ENCODE measurements at places on chromosomes 13 and 19.

- DNase-seq, result no peak
These were observed 7.6 kb downstream of the ACTL9 start for GRCh38 chr19:8690753-8691539.

DNA sequence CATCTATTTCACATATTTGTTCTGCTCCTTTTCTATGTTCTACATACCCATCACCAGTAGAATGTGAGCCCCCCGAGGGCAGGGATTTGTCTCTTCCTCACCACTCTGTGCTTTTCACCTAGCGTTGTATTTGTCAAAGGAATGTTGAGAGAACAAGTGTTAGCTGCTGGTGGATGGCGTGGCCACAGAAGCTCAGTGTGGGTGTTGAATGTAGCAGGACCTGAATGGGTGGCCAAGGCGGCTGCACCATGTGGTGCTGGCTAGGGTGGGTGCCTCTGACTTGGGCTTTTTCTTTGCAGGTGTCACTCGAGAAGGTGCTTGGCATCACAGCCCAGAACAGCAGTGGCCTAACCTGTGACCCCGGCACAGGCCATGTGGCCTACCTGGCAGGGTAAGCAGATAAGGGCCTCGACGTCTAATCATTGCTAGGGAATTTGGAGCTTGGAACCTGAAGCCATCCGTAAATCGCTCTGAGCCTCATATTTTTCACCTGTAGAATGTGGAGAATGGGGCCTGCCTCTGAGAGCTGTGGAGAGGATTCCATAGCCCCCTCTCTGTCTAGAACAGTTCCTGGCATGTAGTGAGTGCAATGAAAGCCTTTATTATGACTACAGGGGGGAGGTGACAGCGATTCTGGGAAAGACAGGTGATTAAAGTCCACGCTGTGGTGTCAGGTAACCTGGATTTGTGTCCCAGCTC is 3.9 kb downstream of the WDR62 start:
- no peak for DNase-seq

DNA sequence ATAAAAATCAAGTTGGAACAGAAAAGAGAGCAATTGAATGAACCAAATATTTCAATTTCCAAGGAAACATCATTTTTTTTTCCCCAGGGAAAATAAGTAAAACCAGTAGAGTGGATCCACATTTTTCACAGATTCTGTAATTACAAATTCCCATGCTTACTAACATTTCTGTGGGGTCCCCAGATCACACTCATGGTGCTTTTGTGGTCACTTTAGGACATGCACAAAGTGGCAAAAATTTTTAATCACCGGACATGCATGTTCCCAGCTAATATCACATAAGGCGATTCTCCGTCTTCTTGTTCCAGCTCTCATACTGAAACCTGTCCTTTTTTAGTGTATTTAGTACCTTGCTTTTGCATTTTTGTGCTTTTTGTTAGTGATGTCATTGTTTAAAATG is 748.2 kb upstream of the SLITRK1 start:
- DNase-seq, result no peak

DNA sequence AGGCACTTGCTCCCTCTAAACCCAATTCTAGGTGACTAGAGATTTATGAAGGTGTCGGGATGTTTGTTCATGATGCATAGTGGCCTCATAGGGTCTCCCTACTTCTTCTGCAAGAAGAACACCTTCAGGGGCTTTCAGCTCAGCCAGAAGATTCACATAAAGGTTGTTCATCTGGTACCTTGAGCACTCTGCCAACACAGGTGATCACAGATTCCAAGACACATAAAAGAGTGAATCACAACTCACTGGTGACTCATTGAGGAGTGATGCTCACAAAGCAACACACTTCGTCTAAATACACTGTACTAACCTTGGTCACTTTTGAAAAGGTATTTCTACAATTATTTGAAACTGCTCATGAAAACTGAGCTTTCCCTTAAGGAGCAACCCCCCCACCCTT is 6.8 kb upstream of the ZNF324 start:
- DNase-seq, result peak; percentile 24

GRCh38 chr19:50008532-50008931 is 16.6 kb downstream of the VRK3 start:
- DNase-seq, result no peak

DNA sequence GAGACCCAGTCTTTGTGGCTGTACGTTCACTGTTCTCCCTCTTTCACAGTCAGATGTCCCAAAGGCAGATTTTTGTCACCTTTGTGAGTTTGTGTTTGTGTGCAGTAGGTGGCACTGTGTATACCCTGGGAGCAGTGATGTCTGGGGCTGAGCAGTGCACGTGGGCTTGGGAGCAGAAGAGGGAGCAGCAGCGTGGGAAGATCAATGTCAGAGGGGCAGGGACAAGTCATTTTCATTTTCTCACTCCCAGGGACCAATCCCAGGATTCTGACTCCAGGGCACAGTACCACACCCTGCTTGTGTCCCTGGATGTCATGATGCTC is 2.0 kb upstream of the PSG6 start:
- no peak for DNase-seq

DNA sequence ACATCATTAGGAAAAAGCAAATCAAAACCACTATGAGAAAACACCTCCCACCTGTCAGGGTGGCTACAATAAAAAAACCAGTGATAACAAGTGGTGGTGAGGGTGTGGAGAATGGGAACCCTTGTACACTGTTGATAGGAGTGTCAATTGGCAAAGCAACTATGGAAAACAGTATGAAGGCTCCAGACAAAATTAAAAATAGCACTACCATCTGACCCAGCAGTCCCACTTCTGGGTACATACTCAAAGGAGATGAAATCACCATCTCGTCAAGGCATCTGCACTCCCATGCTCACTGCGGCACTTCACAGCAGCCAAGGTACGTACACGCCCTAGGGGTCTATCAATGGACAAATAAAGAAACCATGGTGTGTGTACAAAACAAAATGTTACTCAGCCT is 715.1 kb downstream of the UQCRFS1 start:
- no peak for DNase-seq

GRCh38 chr19:3403489-3404323 is 37.3 kb downstream of the NFIC start:
- DNase-seq, result peak; percentile 49

DNA sequence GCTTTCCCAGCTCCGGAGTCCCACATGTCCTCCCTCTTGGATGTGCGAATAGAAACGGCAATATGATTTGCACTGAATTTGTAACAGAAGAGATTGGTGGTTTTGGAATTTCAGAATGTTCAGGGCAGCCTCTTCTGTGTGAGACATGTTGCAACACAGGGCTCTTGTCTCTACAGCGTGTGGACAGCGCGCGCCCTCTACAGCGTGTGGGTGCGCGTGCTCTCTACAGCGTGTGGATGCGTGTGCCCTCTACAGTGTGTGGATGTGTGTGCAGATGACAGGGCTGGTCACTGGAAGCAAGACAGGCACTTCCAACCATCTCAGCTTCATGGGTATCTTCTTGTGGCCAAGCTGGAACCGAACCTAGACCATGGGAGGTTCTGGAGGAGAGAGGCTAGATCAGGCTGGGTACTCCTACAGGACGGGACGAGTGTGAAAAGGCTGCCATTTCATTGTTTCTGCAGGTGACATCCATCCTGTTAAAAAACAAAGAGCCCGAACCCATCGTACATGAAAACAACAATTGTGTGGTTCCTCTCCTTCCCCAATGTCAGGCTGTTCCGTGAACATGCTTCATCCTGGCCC is 78.4 kb downstream of the TEX29 start:
- no peak for DNase-seq

GRCh38 chr19:35315883-35316282 is 13.1 kb upstream of the CD22 start:
- DNase-seq, result no peak

GRCh38 chr19:40147693-40148347 is 43.4 kb upstream of the MAP3K10 start:
- DNase-seq, result peak; percentile 15

- no peak for DNase-seq
These were observed 374.3 kb downstream of the EFNB2 start for GRCh38 chr13:106161146-106161545.

- DNase-seq, result peak; percentile 8
These were observed 54.9 kb downstream of the COLGALT1 start for GRCh38 chr19:17610384-17610783.

DNA sequence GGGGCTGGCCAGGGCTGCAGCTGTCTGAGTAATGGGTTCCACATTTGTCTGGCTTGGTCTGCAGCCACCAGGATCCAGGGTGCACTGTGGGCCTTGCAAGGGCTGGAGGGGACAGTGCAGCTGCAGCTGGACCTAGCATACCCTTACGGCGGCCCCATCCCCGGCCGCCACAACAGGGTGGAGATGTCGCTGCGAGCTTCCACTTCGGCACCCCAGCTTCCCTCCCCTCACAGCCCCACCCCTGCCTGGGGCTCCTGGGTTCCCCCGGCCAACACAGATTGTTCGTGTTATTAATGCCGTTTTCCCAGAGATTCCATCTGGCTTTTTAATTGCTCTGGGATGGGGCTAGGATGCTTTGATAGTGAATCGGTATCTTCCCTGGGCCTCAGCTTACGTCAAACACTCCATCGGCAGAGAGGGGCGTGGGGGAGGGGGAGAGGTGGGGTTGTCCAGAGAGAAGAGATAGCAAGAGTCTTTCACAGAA is 5.8 kb downstream of the CEBPA start:
- DNase-seq, result no peak

GRCh38 chr13:42969565-42970172 is 22.4 kb downstream of the EPSTI1 start:
- peak; percentile 83 for DNase-seq

DNA sequence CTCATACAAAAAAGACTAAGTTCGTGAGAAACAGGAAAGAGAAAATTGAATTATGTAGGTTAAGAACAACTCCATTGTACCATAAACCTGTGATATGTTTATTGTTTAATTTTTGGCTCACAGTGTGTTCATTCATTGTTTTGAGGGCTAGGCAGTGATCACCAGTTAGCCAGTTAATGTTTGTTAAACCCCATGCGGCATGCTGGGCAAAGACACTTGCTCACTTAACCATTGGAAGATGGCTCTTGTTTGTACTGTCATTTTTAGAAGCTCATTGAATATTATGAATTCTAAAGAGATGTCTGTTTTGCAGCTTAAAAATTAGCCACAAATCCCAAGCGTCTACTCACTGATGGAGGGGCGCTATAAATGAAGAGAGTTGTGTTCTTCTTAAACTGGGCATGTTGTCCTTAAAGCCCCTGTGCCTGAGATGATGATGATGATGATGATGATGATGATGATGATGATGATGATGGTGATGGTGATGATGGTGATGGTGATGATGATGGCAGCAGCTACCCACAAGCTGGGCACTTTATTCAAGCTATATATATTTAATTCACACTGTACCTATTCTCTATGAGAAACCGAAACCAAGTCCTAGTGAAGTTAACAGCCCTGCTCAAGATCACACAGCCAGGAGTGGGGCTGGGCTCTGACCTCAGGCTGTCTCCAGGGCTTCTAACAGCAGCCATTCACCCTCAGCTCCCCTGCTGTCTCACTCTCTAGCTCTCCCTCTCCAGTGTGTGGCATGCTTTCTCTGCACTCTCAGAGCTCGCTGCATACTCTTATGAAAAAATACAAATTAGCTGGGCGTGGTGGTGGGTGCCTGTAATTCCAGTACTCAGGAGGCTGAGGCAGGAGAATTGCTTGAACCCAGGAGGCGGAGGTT is 169.1 kb downstream of the SHISA2 start:
- no peak for DNase-seq

GRCh38 chr19:35332817-35333216 is 3.8 kb downstream of the CD22 start:
- DNase-seq, result no peak

DNA sequence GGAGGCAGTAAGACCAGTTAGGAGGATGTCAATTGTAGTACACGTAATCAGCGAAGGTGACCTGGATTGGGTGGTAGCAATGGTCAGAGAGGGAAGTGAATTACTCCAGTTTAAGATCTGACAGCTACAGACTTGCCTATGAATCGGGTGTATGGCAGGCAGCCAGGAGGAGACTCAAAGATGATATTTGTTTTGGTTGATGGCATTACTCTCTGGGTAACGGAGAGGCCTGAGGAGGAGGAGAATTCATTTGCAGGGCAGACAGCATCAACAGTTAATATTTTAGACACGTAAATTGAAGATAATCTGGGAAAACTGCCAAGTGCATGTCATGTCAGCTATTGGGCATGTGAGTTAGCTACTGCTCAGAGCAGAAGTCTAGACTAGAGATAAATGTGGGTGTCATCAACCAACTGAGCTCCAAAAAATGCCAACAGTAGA is 109.2 kb downstream of the SGCG start:
- DNase-seq, result peak; percentile 69

DNA sequence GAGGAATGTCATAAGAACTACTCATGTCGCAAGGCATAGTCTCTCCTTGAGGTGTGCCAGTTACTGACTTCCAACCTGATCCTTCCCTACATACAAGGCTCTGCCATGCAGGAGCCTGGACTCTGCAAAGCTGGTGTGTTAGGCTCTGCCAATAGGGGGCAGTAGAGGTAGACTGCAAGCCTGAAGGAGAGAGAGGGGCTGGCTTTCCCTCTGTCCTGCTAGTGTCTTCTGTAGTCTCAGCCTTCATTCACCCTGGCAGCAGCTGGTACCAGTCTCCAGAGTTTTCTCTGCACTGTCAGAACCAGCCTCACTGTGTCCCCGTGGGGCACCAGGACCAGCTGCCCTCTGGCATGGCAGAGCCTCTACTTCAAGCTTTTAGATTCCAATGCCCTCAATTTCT is 14.5 kb downstream of the SHISA2 start:
- DNase-seq, result no peak

DNA sequence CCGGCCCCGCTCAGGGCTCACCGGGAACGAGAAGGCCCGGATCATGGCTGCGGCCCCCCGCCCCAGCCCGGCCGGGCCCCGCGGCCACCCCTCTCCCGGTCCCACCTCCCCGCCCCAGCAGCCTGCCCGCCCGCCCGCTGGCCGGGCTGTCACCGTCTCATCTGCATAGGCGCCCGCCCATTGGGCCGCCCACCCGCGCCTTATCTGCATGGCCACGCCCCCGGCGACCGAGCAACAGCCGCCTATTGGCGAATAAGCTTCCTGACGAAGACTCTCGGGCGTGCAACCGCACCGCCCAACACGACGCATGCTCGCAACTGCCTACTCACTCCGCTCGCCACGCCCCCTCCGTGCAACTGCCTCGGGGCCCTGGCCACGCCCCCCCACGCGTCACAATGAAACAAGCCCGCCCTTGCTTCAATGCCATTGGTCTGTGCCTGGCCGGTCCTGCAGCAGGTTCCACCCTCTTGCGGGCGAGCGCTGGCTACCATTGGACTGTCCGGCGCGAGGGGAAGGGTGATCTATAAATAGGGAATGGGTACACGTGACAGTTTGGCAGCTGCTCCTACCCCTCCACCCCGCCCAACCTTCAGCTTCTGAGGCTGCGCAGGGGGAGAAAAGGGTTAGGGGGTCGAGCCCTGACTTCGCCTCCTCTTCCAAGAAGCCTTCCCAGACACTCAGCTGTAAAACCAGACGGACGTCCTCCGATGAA is at the start of gene DACT3:
TSS of gene DACT3 (minus strand) at position 163 of the 712 bp plus-strand sequence. CDS start at position 45, 118 bp downstream.
- peak; percentile 99 for DNase-seq

Measured in kidney glomerular epithelial cell (primary cell).